ENCODE measurements at places on chromosomes 6 and 20. TPM values are rescaled to one million over a fixed set of nuclear protein-coding genes. Genes with fewer than 3 reads are reported as not detected.
A peak's percentile ranks its signal among the peaks of the same experiment; 100 is the strongest.

GRCh38 chr6:54266400-54266923 is 41.8 kb upstream of the TINAG start:
- no peak for DNase-seq

- DNase-seq: no peak
These were observed 66.9 kb downstream of the BLOC1S5 start for GRCh38 chr6:7997286-7997685.

DNA sequence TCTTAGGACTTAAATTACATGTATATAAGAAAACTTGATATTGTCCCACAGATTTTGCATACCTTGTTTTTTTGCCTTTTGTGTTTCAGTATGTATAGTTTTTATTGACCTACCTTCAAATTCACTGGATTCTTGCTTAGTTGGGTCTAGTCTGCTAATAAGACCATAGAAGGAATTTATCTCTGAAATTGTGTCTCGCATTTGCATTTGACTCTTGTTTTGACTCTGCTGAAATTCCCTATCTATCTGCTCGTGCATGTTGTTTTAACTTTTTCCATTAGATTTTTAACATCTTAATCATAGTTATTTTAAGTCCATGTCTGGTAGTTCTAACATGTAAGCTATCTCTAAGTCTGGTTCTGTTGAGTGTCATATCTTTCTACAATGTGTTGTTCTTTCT is 163.9 kb downstream of the SCP2D1 start:
- DNase-seq: no peak

- no peak for DNase-seq
These were observed 1.7 kb downstream of the SLC4A11 start for GRCh38 chr20:3237011-3237957.

DNA sequence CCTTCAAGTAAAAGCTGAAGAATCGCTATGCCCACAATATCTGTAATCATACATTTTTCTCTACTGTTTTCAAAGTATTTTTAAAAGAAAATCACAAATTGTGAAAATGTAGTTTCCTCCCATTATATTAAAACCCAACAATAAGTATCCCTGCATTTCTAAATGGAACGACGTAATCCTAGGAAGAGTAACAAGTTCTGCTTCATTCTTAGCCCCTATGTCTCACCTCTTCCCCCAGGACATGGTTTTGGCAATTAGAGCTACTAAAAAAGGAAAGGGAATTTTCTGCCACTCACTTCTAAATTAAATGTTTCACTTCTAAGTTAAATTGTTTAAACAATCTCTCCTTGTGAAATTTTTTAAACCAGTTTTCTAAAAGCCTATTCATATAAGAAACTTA is 47.4 kb downstream of the TBPL1 start:
- no peak for DNase-seq

DNA sequence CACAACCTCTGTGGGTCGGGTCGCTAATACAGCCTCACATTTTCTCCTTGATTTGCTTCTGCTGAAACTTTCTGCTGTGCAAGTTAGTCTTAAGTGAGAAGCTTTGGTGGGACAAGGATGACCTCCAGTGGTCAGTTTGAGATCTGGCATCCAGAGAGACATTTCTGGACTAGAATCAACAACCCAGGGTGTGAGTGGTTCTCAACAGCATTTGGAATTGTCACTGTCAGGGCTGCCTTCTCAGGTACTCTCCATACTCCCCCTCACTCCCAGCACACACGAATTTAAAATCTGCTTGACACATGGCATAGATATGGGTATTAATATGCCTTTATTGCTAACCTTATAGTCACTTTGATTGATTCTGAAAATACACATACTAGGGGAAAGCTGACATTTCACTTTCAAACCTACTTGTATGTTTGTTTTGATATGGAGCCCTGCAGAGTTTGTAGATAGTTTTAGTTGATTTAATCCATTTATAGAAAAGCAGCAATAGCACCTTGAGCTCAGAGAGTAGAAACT is 13.2 kb downstream of the OTOR start:
- peak; percentile 34 for DNase-seq

DNA sequence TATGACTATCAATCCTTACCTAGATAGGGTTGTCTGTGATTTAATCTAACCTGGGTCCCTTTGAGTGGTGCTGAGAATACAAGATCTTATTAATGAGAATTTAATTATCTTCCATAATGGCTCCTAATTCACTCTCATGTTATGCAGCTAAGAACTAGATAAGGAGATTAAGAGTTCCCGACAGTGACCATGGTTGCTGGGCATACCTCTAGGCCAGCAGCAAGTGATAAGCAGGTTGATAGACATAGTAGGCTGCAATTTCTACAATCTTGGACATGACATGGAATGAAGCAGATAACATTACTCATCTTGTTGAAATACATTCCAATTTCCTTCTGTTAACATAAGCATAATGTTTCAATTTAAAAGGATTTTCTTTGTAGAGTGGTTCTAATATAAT is 27.1 kb downstream of the SPACA1 start:
- DNase-seq: no peak

DNA sequence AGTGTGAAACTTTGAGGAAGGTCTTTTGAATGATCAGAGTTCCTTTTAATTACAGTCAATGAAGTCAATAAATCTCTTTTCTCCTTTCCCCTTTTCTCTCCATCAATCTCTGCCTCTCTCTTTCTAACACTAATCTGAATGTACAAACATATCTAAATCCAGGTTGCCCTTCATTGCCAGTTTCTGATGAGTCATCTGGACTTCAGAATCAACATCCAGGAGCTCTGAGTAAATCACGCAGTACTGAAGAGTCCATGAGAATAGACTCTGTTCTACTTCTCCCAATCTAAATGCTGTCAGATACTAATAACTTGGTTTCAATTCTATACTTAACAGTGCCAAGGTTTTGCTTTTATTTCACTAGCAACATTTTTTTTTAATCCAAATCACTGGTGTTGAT is 238.7 kb upstream of the THEMIS start:
- DNase-seq: no peak

MOG gene
- total RNA-seq: not detected

ZNF334 gene
- total RNA-seq: 0.91 TPM
